ENCODE measurements at places on chromosomes 7 and 10.

DNA sequence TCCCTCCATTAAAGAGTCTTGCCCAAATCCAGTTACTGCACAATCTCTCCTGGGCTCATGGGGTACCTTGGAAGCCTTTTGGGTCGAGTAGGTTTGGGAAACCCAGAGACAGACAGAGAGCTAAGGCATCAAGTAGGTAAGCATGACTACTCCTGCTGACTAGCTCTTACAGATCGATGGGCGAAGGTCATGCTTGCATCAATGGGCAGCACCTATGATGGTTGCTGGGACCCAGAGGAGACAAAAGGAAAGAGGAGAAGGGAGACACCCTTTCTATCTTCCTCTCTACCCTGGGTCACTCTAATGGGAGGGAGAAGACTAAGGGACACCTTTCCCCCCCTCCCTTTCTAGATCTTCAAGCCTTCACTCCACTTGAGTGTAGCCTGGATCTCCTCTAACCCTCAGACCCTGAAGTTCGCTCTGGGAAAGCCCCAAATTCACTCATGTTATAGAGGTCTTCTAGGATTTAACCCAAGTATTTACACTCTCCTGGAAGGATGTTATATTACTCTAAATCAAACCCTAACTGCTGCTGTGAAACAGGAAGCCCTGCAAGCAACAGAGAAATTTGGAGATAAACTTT is 31.6 kb upstream of the ZNF746 start:
- no peak for DNase-seq

DNA sequence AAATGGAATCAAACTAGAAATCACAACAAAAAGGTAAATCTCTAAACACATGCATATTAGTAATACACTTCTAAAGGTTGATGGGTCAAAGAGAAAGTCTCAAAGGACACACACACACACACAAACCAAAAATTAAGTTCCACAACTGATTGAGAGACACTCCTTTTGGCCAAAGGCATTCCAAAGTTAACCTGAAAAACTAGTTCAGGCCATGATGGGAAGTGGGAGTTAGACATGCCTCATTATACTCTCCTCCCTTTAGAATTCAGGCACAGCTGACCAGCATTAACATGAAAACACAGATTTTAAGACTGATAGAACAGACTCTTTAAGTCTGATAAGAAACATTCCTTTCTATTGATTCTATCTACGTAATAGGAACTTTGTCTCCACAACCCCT is 332.4 kb upstream of the IGFBP3 start:
- no peak for DNase-seq

- no peak for DNase-seq
These were observed 497.3 kb upstream of the GALNT17 start for GRCh38 chr7:70634610-70635068.

- DNase-seq, result no peak
These were observed 27.3 kb upstream of the ITGB1 start for GRCh38 chr10:32985341-32985764.

DNA sequence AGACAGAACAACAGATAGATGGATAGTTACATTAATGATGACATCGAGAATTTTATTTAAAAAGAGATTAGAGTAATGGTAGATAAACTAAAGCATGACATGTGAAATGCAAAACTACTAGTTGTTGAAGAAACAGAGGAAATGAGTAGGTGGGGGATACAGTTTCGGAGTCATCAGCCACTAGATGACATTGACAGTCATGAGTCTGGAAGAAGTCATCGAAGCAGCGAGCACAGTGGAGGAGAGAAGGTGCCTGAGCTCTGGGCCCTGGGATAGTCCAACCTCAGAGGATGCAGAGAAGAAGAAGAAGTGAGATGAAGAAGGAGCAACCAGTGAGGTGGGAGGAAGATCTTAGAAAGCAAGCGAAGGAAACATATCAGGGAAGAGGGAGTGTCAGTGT is 20.2 kb upstream of the SEC61A2 start:
- DNase-seq, result no peak
